ENCODE measurements at places on chromosomes 4 and X. TPM values are rescaled to one million over a fixed set of nuclear protein-coding genes. Genes with fewer than 3 reads are reported as not detected.

KLKB1 gene
- not detected for total RNA-seq

INTS12 gene
- 19.6 TPM for total RNA-seq

FANCB gene
- total RNA-seq = 16.2 TPM

CLDN34 gene
- total RNA-seq = not detected

TLR2 gene
- 1.6 TPM for total RNA-seq

LDB2 gene
- total RNA-seq = not detected

TLR1 gene
- total RNA-seq = 1.8 TPM

AVPR2 gene
- not detected for total RNA-seq

CSAG3 gene
- 1.3 TPM for total RNA-seq

KIT gene
- 0.10 TPM for total RNA-seq

RGS12 gene
- total RNA-seq = 8.6 TPM

ATP6AP2 gene
- 62.5 TPM for total RNA-seq

CLTRN gene
- total RNA-seq = 0.69 TPM

LRPAP1 gene
- 54.6 TPM for total RNA-seq

CT45A10 gene
- not detected for total RNA-seq

XG gene
- not detected for total RNA-seq

- H3K27me3 ChIP-seq = no peaks in the 10 kb centered on the region
- DNase-seq = no peak
- H3K4me3 ChIP-seq = no peak overlapping the region
- H3K27ac ChIP-seq = no peak overlapping the region
- H3K4me1 ChIP-seq = no peaks in the 10 kb centered on the region
Measured at GRCh38 chr4:189162073-189162789, 778.4 kb upstream of the FRG1 start.

DNA sequence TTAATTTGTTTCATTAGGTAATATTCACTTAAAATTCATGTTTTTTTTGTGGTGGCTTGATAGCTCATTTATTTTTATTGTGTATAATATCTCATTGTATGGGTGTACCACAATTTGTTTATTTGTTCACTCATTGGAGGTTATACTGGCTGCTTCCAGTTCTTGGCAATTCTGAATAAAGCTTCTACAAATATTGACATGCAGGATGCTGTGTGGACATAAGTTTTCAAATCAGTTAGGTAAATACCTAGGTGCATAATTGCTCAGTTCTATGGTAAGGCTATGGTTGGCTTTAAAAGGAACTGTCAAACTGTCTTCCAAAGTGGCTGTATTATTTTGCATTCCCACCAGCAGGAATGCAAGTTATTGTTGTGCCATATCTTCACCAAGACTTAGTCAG lies 504.5 kb upstream of the GALNTL6 start:
- no peaks in the 10 kb centered on the region for H3K4me1 ChIP-seq
- no peak for DNase-seq
- H3K27me3 ChIP-seq = no peaks in the 10 kb centered on the region
- no peaks in the 10 kb centered on the region for H3K36me3 ChIP-seq
- no peak overlapping the region for H3K27ac ChIP-seq

DNA sequence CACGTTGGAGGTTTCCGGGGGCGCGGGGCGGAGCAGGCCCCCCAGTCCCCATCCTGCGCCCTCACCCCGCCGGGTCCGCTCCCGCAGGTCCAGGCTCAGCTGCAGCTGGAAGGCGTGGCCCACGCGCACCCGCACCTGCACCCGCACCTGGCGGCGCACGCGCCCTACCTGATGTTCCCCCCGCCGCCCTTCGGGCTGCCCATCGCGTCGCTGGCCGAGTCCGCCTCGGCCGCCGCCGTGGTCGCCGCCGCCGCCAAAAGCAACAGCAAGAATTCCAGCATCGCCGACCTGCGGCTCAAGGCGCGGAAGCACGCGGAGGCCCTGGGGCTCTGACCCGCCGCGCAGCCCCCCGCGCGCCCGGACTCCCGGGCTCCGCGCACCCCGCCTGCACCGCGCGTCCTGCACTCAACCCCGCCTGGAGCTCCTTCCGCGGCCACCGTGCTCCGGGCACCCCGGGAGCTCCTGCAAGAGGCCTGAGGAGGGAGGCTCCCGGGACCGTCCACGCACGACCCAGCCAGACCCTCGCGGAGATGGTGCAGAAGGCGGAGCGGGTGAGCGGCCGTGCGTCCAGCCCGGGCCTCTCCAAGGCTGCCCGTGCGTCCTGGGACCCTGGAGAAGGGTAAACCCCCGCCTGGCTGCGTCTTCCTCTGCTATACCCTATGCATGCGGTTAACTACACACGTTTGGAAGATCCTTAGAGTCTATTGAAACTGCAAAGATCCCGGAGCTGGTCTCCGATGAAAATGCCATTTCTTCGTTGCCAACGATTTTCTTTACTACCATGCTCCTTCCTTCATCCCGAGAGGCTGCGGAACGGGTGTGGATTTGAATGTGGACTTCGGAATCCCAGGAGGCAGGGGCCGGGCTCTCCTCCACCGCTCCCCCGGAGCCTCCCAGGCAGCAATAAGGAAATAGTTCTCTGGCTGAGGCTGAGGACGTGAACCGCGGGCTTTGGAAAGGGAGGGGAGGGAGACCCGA lies 14.0 kb downstream of the SHOX start:
- peaks cover 6% of the 10 kb centered on the region for H3K27me3 ChIP-seq
- H3K4me3 ChIP-seq = no peak overlapping the region
- DNase-seq = no peak
- no peaks in the 10 kb centered on the region for H3K36me3 ChIP-seq
- H3K27ac ChIP-seq = no peak overlapping the region
- no peaks in the 10 kb centered on the region for H3K4me1 ChIP-seq

- no peaks in the 10 kb centered on the region for H3K27me3 ChIP-seq
- H3K4me3 ChIP-seq = no peak overlapping the region
- H3K4me1 ChIP-seq = peaks cover 13% of the 10 kb centered on the region
- DNase-seq = no peak
Measured at GRCh38 chr4:47010912-47011446, 17.6 kb upstream of the GABRA4 start.

DNA sequence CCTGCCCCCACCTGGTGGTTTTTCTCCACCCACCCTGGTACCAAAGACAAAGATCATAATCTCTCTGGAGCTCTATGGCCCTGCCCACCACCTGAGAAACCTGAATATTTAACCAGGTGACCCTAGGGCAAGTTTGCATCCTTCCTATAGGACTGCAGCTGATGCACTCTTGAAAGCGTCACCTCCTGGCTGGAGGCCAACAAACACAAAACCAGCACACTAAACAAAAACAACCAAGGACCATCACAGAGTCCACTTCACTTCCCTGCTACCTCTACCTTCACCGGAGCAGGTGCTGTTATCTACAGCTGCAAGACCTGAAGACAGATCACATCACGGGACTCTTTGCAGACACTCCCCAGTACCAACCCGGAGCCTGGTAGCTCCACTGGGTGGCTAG lies 296.7 kb upstream of the FGF13 start:
- H3K4me1 ChIP-seq = no peaks in the 10 kb centered on the region
- no peak overlapping the region for H3K27ac ChIP-seq
- H3K27me3 ChIP-seq = no peaks in the 10 kb centered on the region
- no peak overlapping the region for H3K4me3 ChIP-seq
- H3K36me3 ChIP-seq = no peaks in the 10 kb centered on the region

DNA sequence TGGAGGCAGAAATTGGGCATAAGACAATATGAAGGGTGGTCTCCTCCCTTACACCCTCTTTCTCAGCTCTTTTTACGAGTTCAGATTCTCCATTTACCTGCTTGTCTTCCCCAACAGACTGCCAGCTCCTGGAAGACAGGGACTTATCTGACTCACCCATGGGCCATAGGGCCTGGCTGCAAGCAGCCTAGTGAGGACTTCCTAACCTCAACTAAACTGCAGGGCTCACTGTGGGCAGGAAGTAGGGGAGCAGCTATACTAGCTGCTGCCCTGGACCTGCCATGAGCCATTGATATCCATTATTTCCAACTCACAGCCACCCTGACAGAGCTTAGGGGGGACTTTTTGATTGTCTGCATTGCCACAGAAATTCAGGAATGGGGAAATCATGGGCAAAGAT lies 11.5 kb upstream of the ZNF718 start:
- peaks cover 36% of the 10 kb centered on the region for H3K36me3 ChIP-seq
- H3K4me3 ChIP-seq = no peak overlapping the region
- no peak for DNase-seq

DNA sequence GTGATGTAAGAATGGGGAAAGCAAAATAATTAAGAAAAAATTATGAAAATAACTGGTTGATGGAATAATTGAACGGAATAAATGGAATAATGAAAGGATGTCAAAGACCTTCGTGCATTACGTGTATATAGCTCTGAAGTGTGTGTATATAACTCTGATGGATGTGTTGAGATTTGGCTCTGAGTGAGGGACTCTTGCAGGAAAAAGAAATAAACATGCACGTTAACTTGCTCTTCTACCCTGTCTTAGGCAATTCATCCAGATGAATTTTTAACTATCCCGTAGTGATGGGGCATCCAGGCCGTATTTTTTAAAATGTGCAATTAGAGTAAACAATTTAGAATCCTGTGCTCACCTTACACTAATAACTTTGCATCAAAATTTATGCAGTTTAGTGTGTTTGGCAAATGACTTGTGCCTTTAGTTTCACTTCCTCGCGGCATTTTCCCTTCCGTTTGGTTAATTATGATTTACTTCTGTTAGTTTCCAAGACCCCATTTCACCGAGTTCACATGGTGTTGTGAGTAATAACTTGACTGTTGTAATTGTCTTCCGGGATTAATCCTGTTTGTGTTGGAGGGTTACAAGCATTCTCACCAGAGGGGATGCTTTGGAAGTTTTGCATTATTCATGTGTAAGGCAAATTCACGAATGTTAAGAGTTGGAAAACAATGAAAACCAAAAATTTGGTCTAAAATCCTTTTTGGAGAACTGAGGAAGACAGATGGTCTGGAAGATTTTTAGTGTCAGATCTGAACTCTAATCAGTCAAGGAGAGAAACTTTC lies 256.5 kb upstream of the FAT1 start:
- no peak overlapping the region for H3K4me3 ChIP-seq
- H3K36me3 ChIP-seq = no peaks in the 10 kb centered on the region
- no peak overlapping the region for H3K27ac ChIP-seq

- no peak for DNase-seq
- no peaks in the 10 kb centered on the region for H3K27me3 ChIP-seq
- no peaks in the 10 kb centered on the region for H3K4me1 ChIP-seq
- H3K27ac ChIP-seq = no peak overlapping the region
Measured at GRCh38 chr4:148072789-148073188, 340.9 kb downstream of the ARHGAP10 start.

GRCh38 chr4:162706051-162706450 lies 460.6 kb downstream of the NAF1 start:
- no peaks in the 10 kb centered on the region for H3K27me3 ChIP-seq
- H3K36me3 ChIP-seq = no peaks in the 10 kb centered on the region
- DNase-seq = no peak
- no peak overlapping the region for H3K4me3 ChIP-seq

- H3K4me1 ChIP-seq = no peaks in the 10 kb centered on the region
- H3K36me3 ChIP-seq = no peaks in the 10 kb centered on the region
Measured at GRCh38 chrX:30816079-30816478, 73.0 kb downstream of the TAB3 start.

GRCh38 chr4:165763640-165764039 lies 109.4 kb upstream of the TLL1 start:
- H3K27ac ChIP-seq = no peak overlapping the region
- no peaks in the 10 kb centered on the region for H3K36me3 ChIP-seq
- H3K27me3 ChIP-seq = no peaks in the 10 kb centered on the region
- DNase-seq = no peak
- no peaks in the 10 kb centered on the region for H3K4me1 ChIP-seq

- H3K4me1 ChIP-seq = peaks cover 2% of the 10 kb centered on the region
- no peak overlapping the region for H3K27ac ChIP-seq
- no peak overlapping the region for H3K4me3 ChIP-seq
Measured at GRCh38 chr4:1563768-1564485, 120.2 kb downstream of the FAM53A start.

DNA sequence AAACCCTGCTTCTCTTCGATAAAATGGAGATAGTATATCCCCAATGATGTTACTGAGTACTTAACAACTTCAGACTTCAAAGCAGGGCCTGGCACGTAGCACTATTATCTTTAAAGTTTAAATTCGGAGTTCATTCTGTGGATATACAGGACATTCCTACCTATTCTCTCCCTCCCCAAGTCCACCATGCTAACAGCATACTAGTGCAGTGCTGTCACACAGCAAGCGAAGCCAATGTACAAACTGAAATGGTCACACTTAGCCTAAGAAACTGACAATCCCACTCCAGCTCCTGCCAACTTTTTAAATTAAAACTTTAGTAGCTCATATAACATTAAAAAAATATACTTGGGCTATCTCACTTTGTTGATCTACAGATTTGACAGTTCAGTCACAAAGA lies 1.2 kb upstream of the DNAJB14 start:
- peaks cover 51% of the 10 kb centered on the region for H3K4me1 ChIP-seq
- peaks cover 32% of the 10 kb centered on the region for H3K36me3 ChIP-seq
- H3K4me3 ChIP-seq = no peak overlapping the region
- no peak overlapping the region for H3K27ac ChIP-seq
- H3K27me3 ChIP-seq = no peaks in the 10 kb centered on the region

GRCh38 chrX:12439416-12439815 lies 301.1 kb downstream of the FRMPD4 start:
- no peaks in the 10 kb centered on the region for H3K27me3 ChIP-seq
- no peaks in the 10 kb centered on the region for H3K4me1 ChIP-seq
- no peak for DNase-seq
